ENCODE measurements at places on chromosomes 1 and 21.

- DNase-seq = no peak
Measured at GRCh38 chr1:110208916-110209645, 1.0 kb upstream of the KCNC4 start.

DNA sequence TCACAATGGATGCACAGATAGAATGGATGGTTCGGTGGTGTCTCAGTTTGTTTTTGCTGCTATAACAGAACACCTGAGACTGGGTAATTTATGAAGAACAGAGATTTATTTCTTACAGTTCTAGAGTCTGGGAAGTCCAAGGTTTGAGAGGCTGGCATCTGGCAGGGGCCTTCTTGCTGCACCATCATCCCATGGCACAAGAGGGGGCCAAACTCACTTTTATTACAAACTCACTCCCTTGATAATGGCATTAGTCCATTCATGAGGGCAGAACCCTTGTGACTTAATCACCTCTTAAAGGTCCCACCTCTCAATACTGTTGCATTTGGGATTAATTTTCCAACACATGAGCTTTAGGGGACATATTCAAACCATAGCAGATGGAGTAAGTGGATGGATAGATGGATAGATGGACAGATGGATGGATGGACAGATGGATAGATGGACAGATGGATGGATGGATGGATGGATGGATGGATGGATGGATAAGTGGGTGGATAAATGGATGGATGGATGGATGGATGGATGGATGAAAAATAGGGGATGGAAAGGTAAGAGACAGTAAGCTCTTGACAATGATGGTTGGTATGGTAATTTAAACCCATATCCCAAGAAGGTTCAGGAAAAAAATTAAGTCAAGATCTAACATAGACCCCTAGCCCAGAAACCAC, 16.5 kb downstream of the CAMK2N1 start:
- DNase-seq = no peak

DNA sequence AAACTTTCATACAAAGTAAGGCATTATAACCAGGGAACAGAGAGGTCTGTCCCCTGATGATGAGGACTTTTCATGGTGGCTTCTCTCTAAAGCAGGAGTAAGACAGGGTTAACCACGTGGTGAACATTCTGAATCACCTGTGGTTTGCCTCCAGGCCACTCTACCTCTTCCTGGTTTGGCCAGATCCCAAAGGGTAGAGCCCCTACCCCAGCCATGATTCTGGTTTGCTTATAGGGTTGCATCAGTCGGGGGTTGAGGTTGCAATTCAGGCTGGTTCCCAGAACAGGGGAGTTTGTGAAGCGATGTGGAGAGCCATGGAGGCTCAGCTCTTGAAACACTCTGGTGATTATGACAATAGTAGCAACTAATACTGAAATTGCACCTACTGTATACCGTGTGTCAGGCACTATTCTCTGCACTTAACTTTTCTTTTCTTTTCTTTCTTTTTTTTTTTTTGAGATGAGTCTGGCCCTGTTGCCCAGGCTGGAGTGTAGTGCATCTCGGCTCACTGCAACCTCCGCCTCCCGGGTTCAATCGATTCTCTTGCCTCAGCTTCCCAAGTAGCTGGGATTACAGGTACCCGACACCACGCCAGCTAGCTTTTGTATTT, 8.3 kb downstream of the CNR2 start:
- DNase-seq = no peak

DNA sequence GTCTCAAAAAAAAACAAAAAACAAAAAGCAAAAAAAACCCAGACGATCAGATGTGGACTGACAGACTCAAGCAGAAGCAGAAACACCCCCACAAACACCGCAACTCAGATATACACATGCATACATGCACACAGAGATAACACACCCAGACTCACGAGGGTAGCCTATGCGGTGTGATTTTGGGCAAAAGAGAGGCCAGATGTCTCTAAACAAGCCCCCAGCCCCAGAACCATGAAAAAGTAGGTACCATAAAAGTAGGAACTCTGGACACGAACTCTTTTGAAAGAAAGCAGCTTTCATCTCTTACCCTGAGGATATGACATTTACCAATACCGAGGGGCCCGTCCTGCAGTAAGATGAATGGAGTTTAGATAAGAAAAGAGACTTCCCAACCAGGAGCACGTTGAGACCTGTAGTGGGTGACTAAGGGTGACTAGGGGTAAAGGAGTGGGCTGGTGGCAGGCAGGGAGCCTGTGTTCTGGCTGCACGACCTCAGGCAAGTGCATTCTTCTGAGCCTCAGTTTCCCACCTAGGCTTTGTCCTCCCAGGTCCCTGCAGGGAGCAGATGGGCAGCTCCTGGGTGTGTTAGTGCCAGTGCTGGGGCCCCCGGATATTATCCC, 1.5 kb upstream of the TINAGL1 start:
- DNase-seq = no peak

Measured in stimulated activated CD4-positive, alpha-beta T cell treated with anti-CD3 and anti-CD28 coated beads, Interleukin-4, amount 100 ng/mL, for 1 hour (primary cell).